ENCODE measurements at places on chromosomes 13 and 19.

- no peak for DNase-seq
Observed at GRCh38 chr19:10971107-10971726, 10.4 kb downstream of the SMARCA4 start.

DNA sequence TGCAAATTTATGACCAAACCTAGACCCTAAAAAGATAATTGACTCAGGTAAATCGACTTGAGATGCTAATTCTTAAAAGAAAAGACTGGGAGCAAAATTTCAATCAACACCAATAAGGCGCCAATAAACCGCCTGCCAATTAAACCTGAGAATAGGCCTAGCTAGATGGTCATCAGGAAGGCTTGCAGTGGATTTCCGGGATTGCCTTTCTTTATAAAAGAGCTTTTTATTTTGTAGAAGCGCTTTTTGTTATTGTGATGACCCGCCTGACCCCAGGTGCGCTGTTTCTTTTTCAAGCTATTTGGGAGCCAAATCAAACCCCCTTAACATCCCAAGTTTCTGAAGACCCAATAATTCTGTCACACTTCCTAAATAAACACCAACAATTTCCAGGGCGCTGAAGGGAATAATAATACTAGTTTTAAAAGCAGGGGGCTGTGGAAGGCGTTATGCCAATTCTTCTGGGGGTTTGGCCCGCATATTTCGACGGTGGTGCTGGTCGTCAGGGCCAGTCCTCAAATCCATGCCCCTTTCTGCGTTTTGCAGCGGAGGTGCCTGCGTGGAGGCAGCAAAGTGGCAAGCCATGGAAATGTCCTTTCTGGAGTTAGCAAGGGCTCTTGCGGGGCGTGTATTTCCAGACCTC, 2.9 kb upstream of the ZIC5 start:
- DNase-seq, result no peak

DNA sequence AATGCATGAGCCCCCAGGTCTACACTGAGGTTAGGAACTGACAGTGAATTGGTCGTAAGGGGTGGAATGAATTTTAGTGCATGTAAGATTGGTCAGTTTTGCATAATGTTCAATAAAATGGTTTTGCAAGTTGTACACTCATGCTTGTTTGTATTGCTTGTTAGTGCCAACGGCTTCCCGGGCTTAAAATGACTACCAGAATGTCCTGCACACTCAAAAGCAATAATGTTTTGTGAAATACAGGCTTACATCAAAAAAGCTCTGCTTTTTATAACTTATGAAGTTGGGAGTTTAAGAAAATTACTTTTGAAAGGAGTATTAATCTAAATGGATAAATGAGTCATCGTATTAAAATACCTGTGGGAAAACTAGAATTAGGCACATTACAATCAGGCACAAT, 112.9 kb downstream of the GPC6 start:
- DNase-seq, result no peak

GRCh38 chr13:110950819-110951570, 36.1 kb upstream of the ANKRD10 start:
- DNase-seq, result no peak

DNA sequence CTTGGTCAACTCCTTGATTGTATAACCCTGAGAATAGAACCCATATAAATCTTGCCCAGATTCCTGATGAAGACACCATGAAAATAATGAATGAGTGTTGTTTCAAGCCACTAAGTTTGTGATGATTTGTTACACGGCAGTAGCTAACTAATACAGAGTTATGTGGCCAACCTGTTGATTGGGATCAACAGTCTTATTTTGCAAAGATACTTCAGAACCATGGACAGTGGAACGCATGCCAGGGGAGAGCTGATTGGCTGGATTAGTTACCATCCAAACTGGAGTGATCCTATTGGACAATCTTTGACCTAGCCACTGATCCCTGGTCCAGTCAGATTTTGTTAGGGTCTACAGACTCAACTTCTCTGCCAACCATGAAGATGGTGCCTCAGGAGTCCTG, 26.6 kb downstream of the CD70 start:
- no peak for DNase-seq

DNA sequence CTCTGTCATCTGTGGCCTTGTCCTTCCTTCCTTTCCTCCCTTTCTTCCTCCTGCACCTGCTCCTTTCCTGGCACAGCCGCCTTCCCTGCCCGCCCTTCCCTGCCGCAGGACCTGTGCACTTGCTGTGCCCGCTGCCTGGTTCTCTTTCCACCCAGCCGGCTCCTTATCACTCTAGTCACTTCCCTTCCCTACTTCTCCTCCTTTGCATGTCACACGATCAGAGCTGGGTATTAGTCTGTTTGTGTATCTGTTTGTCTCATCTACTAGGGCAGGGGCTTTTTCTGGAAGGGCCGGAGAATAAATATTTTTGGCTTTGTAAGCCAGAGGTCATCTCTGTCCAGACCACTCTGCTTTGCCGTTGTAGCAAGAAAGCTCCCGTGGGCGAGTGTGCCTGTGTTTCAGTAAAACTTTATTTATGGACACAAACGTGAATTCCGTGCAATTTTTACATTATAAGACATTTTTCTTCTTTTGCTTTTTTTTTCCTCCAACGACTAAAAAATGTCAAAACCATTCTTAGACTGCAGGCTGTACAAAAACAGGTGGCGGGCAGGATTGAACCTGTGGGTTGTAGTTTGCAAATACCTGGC, 6.1 kb downstream of the KDM4B start:
- DNase-seq, result no peak

DNA sequence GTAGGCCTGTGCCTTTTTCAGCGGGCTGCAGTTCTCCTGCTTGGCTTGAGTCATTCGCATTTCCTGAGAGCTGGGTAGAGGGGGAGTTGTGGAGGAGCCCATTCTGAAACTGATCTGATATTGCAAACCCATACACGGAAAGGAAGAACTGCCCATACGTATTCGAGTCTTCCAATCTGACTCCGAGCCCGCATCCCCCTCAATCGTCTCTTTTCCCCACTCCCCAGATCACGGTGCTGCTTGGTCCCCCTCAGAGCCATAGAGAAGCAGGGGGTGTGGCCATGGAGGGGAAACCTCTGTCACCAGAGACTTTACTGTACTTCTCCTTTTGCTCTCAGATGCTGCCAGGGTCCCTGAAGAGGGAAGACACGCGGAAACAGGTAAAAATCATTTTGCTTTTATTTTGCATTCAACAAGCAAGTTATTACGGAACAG, at the start of gene CD22:
TSS of gene CD22 (plus strand) at position 337 of the 435 bp plus-strand sequence. CDS start 2,854 bp downstream, outside the sequence.
- DNase-seq, result no peak

GRCh38 chr19:45782162-45782691, at the start of gene DMPK:
TSS of gene DMPK (minus strand) at chr19:45782490. CDS start at chr19:45782352, 138 bp downstream.
- DNase-seq, result no peak

- DNase-seq, result no peak
Observed at GRCh38 chr13:20192158-20192835, 441 bp downstream of the GJB2 start.

- DNase-seq, result no peak
Observed at GRCh38 chr13:76677043-76677442, 209.2 kb downstream of the KCTD12 start.

GRCh38 chr13:112168761-112169160, 101.8 kb downstream of the SOX1 start:
- no peak for DNase-seq

GRCh38 chr13:113905018-113905417, 41.1 kb upstream of the GAS6 start:
- no peak for DNase-seq

- DNase-seq, result no peak
Observed at GRCh38 chr13:52048516-52048915, 24.0 kb downstream of the UTP14C start.

DNA sequence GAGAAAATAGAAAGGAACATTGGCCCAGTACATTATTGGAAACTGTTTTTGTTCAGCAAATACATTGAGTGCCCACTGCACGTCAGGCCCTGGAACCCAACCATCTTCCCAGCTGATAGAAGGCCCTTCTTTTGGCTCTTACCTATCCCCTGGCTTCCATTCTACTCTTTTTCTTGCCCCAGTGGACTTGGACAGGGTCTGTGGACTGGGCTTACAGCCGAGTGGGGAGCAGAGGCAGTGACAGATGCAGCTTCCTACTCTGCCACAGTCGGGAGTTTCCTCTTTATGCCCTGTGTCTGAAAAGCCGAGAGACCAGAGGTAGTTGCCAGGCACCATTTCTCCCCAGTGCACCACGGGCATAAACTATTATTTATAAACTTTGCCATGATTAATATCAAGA, 70.4 kb downstream of the ARHGAP35 start:
- no peak for DNase-seq

- no peak for DNase-seq
Observed at GRCh38 chr19:48445256-48445605, 552 bp upstream of the GRWD1 start.

- no peak for DNase-seq
Observed at GRCh38 chr13:101639711-101640110, 187.2 kb downstream of the ITGBL1 start.

DNA sequence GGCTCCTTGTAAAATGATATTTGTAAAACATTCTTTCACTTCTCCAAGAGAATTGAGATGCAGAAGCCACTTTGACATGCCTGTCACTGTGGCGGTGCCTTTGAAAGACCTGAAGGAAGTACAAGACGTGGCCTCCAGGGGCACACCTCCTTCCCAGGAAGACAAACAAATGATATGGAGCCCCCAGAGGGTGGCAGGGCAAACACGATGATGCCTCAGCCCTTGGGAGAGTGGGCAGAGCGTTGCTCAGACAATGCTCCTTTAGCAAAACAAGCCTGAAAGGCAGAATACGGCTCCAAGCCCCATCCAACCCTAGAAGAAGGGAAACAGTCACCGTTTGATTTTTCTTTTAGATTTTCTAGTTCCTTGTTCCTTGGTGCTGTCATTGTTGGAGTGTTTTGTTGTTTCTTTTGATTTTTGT, 9.2 kb upstream of the ATP12A start:
- no peak for DNase-seq

DNA sequence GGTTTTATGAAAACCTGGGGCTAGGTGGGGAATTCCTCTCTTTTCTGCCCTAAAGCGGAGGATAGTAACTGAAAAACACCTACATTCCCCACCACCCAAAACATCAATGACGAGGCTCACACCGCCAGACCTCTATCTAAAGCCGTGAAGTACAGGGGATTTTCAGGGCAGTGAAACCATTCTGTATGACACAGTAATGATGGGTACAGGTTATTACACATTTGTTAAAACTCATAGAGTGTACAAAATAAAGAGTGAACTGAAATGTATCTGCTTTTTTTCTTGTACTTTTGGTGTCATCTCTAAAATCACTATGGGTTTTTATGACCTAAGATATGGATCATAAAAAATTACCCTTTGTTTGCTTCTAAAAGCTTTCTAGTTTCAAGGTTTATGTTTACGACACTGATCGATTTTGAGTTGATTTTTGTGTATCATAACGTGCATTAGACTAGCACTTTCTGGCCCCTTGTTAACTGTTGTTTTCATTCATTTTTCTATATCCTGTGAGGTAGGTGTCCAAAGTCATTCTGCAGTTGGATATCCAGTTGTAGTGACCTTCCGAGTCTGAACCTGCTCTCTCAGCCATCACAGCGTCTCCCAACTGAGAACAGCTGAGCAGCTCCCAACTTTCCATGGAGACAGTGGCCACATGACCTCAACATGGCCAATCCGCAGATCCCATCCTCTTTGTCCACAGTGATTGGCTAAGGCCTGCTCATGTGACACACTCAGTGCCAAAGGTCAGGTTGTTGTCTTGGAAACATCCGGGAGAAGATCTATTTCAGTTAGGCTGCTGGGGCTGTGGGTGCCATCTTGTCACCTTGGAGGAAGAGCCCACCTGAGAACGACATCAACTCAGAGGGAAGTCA, 10.3 kb downstream of the MBD3L2B start:
- DNase-seq, result no peak

DNA sequence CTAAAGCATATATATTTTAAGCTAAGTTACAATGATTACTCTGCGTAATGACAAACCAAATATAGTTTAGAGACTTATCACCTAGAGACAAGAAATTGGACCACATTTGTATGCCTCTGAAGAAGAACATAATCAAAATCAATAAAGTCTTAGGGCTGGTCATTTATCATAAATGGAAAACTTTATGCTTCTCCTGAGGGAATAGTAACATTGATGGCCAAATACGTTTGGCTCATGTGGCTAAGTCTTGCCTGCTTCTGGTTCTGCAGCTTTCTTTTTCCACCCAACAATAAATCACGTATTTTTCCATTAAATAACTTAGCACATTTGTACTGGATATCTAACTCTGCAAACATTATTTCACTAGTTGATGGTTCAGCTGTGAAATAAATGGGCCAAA, 458.4 kb downstream of the SLITRK1 start:
- DNase-seq, result no peak

DNA sequence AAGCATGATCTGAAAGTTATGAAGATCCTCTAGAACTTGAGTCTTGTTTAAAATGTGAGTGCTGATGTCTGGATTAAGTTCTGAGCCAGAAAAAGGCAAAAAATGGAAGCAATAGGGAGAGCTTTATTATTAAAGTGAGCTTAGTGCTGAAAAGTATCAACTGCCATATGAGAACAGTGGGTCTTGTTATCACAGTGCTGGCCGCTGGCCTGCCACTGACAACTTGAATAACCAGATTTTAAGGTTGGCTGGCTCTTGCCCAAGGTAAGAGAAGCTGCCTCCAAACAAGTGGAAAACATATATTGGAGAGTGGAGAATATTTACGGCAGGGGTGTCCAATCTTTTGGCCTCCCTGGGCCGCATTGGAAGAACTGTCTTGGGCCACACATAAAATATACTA, 33.9 kb downstream of the NUFIP1 start:
- DNase-seq, result no peak

GRCh38 chr19:4393947-4394590, 6.3 kb downstream of the SH3GL1 start:
- no peak for DNase-seq

GRCh38 chr13:109735436-109735966, 50.9 kb downstream of the IRS2 start:
- no peak for DNase-seq

GRCh38 chr13:101919541-101920181, 467.2 kb downstream of the ITGBL1 start:
- no peak for DNase-seq

- DNase-seq, result peak; percentile 20
Observed at GRCh38 chr13:110471156-110471832, 90.2 kb downstream of the RAB20 start.

- no peak for DNase-seq
Observed at GRCh38 chr19:41698746-41699230, 9.6 kb upstream of the CEACAM5 start.

GRCh38 chr19:3479177-3479833, 1.0 kb downstream of the SMIM24 start:
- DNase-seq, result peak; percentile 74

DNA sequence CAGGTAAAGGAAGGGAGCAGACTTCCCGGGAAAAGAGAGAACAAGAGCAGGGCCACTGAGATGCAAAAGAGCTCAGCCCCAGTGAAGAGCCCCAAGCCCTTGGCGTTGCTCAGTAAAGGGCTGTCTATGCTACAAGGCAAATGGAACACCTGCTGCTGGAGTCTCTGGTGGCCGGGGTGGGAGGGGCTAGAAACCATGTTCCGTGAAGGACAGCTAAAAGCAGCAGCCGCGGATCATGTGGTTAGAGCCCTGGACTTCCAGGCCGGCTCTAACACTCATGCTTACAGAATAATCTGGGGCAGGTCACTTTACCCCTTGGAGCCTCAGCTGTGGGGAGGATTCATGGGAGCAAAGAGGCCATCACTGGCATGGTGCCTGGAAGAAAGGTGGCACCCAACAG, 17.8 kb downstream of the POU2F2 start:
- DNase-seq, result no peak

GRCh38 chr19:15231271-15231670, 977 bp downstream of the EPHX3 start:
- no peak for DNase-seq

- peak; percentile 99 for DNase-seq
Observed at GRCh38 chr19:12945479-12946091, at the start of gene RAD23A. TSS of gene RAD23A (plus strand) at chr19:12945862. CDS start at chr19:12945949, 87 bp downstream.

- DNase-seq, result no peak
Observed at GRCh38 chr13:24006520-24007248, 109.4 kb upstream of the C1QTNF9B start.
